ENCODE measurements at places on chromosomes 2 and 18.

GRCh38 chr2:195486520-195486919 lies 170.5 kb upstream of the SLC39A10 start:
- no peak for DNase-seq

GRCh38 chr18:78679031-78679430 lies 300.6 kb upstream of the SALL3 start:
- no peak for DNase-seq

- DNase-seq: no peak
These were observed 8.8 kb downstream of the RALB start for GRCh38 chr2:120261387-120262006.

- no peak for DNase-seq
These were observed 206.3 kb downstream of the AFF3 start for GRCh38 chr2:99936065-99936464.

DNA sequence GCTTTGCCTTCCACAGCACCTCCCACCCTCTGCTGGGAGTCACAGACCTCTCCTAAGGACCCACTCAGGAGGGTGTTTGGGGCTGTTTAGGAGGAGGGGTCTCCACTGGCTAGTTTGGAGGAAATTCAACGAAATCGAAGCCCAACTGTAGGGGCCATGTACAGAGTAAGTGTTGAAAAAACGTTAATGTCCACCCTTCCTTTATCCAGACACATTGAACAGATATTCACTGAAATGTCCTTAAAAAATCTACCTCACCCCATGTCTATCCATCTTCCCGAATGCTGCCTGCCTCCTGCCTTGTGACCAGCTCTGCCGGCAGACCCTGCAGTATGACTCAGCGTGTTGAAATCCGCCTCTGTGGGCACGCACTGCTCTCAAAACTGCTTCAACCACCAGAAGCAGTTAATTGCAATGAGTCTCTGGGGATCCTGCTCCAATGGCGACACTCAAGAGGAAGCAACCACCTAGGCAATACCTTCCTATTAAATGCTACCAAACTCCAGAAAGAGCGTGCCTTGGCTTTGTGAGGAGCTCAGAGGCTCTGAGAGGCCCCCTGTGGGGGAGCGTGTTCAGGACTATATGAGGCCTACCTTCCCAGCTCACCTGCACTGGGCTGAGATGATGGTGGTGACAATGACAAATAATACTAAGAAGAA lies 61.4 kb upstream of the RTN4 start:
- DNase-seq: peak; percentile 15

GRCh38 chr2:16093639-16094529 lies 153.5 kb downstream of the MYCN start:
- DNase-seq: no peak

GRCh38 chr2:30417253-30417652 lies 29.8 kb upstream of the LCLAT1 start:
- peak; percentile 23 for DNase-seq

- DNase-seq: no peak
These were observed 255.4 kb downstream of the PLCL1 start for GRCh38 chr2:198059800-198060199.

DNA sequence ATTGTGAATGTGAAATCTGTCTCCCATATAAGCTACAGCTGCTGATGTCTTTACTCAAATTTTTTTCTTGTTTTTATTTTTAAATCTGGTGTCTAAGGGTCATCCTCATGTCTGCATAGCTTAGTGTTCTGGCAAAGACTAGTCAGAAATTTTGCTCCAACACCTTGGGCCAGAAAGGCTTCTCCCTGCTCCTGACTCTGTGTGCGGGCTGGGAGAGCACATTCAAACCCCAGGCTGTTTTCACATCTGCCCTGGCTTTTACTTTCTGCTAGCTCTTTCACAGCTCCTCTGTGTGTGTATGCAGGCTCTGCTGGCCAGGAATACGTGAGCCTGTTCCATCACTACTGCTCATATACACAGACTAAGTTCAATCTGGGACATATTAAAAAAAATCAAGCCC lies 102.9 kb upstream of the RIOK3 start:
- DNase-seq: no peak

DNA sequence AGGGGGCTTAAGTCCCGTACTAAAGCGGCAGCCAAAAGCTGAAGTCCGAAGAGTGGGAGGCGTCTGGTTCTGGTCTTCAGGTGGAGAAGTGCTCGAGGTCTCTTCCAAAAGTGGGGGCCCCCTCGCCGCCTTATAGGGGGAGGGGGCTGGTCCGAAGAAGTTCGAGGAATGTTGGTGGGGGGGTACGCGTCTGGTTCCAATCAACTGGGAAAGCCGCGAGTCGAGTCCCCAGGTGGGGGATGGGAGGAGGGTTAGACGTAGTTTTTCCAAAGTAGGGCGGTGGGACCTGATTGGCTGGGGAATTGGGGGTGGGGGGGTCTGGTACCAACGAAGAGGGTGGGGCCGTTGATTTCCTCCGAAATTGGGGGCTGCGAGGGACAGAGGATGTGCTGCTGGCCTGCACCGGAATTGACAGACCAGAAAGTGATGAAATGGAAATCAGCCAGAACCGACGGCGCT lies 594 bp downstream of the ITM2C start:
- DNase-seq: no peak

DNA sequence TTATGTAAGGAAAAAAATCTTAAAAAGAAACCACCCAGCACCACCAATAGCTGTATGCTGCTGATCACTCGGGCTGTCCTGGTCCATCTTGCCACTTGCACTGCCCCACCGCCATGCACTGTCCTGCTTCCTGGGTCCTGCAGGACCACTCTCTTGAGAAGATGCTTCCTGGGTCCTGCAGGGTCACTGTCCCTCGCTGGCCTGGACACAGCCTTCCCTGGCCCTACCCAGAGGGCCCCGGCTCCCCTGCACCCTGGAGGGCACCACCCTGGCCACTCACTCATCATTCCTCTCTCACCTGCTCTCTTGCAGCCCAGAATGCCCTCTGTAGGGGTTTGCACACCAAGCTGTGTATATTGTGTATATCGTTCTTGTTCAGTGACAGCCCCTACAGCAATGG lies 2.4 kb upstream of the OTOS start:
- DNase-seq: no peak

- no peak for DNase-seq
These were observed 167.3 kb upstream of the HS6ST1 start for GRCh38 chr2:128485761-128486639.

DNA sequence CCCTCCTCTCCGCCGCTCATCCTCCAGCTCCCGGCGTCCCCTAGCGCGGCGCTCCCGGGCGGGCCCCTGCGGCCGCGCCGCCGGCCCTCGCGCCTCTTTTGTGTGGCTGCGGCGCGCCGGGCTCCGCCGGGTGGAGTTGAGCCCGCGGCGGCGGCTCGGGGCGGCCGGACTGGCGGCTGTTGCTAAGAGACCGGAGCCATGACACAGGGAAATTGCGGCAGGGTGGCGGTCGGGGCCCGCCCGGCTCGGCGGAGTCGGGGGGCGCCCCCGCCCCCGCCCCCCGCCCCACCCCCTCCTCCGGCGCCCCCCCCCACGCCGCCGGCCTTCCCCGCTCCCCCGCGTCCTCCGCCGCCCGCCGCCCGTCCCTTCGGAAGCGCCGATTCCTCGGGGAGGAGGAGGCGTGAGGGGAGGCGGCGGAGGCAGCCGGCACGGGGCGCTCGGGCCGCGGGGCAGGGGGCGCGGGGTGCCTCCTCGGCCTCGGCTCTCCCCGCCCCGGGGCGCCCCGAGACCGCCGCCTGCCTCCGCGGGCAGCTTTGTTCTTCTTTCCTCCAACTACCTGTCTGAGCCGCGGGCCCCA lies at the start of gene TMEM200C:
TMEM200C (minus strand) TSS at position 224 of the 577 bp plus-strand sequence. CDS start 3,459 bp downstream, outside the sequence.
- DNase-seq: peak; percentile 48

DNA sequence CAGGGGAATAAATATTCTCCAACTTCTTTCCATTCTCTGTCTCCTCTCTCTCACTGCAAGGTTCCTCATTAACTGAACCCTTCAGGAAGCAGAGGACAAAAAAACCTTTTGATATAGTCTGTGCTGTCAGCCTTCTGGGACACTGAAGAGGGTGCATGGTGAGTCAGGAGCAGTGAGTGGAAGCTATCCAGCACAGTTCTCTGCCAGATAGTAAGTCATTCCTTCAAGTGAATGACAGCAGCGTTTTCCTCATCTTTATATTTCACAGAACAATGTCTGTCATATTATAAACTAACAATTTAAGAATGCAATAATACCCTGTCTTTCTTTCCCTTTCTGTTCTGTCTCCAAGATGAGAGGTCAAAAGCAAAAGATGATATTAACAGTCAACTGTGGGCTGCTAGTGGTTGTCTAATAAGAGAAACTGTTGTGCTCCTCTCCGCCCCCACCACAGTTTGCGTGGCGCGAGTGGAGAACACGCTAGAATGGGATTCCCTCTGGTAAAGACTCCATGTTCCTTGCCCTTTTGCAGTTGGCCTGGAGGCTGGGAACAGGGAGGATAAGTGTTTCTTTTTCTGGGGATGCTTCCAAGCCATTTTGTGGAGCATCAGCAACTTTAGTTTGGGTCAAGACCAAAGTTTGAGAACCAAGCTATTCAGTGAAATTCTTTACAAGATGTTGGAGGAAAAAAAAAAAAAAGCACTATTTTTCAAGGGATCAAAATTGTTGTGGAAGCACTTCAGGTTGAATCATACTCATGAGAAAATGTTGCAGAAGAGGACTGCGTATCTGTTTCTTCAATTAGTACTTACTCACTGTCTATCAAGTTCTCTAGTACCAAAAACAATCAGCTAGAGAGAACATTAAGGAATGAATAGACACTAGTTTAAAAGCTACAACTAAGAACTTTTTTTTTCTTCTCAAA lies 430.2 kb downstream of the SETBP1 start:
- DNase-seq: peak; percentile 32

DNA sequence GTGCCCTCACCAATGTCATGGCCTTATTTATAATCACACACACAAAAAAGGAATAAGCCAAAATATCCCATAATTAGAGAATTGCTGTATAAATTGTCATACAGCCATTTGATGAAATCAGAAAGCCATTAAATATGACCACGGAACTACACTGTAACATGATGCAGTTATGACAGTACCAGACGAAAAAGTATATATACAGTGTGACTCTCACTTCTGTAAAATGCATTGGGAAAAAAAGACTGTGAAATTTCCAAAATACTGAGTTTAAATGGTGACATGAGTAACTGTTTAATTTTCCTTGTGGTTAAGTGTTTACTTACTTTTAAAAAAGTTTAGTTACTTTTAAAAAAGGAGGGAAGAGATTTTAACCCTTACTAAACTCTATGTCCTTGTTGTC lies 25.4 kb downstream of the UXS1 start:
- DNase-seq: no peak

All from body of pancreas (tissue), 4 donors.